Renal cortical epithelial cell (primary cell): ENCODE measurements at places on chromosomes 7 and 10.

GRCh38 chr10:35339942-35340341 lies 3.6 kb downstream of the CCNY start:
- DNase-seq, result no peak

- no peak for DNase-seq
Measured at GRCh38 chr10:48221814-48222213, 52.7 kb downstream of the FRMPD2 start.

DNA sequence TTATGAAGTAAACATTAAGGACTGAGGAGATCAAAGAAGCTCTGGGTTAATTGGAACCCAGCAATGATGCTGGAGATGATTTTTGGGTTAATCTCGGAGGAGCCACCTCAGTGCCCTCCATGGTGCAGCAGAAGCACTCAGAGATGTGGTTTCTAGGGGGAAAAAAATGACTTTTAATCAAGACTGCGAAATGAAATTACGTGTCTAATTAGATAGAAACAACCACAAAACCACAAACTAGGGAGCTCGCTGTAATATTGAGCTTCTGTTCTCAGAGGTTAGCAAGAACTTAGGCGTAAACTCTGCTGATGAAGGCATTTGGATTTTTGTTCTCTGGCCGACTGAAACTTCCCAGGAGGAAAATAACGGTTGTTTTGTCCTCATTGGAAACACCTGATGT lies 319.0 kb downstream of the GRID1 start:
- DNase-seq, result no peak

DNA sequence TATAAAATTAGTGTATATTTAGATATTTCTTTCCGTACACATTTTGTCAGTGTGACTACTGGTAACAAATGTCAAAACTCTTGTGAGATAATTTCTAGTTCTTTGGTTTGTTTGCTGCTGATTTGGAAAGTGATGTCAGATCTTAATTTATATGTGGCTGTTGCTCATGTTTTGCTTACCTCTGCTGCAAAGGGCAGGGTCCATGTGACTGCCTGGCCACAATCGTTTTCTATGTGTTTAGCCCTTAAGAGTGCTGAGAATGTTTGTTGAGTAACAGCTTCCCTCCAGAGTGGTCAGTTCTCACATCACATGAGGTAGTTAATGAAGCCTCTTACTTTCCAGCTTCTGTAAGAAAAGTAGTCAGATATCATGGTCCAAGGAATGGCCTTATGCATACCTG lies 4.2 kb downstream of the NRBF2 start:
- DNase-seq, result peak; percentile 92

DNA sequence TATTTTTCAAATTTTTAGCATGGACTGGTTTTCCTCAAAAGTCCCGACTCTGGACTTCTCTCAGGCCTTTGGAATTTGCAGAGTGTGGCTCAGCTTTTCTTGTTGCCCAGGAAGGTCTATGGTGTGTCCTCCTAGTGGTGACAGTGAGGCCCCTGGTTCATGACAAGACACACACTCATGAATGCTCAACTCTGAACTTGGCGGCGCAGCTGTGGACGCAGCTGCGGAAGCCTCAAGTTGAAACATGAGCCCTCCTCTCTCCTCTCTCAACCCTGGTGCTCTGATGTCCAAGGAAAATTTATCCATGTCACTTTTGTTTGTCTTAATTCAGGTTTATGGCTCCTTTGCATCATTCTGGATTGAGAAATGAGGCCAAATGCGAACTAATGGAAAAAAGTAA lies 183.9 kb downstream of the HECW1 start:
- DNase-seq, result no peak

GRCh38 chr7:151311294-151311864 lies 30.2 kb upstream of the NUB1 start:
- DNase-seq, result no peak
